ENCODE measurements at places on chromosomes 11 and 22.

- no peak for DNase-seq
These were observed 707 bp upstream of the FTH1 start for GRCh38 chr11:61967924-61968757.

GRCh38 chr22:37802310-37803194, 5.2 kb upstream of the GCAT start:
- DNase-seq = no peak

GRCh38 chr22:36289406-36289870, 36.5 kb downstream of the APOL1 start:
- DNase-seq = no peak

DNA sequence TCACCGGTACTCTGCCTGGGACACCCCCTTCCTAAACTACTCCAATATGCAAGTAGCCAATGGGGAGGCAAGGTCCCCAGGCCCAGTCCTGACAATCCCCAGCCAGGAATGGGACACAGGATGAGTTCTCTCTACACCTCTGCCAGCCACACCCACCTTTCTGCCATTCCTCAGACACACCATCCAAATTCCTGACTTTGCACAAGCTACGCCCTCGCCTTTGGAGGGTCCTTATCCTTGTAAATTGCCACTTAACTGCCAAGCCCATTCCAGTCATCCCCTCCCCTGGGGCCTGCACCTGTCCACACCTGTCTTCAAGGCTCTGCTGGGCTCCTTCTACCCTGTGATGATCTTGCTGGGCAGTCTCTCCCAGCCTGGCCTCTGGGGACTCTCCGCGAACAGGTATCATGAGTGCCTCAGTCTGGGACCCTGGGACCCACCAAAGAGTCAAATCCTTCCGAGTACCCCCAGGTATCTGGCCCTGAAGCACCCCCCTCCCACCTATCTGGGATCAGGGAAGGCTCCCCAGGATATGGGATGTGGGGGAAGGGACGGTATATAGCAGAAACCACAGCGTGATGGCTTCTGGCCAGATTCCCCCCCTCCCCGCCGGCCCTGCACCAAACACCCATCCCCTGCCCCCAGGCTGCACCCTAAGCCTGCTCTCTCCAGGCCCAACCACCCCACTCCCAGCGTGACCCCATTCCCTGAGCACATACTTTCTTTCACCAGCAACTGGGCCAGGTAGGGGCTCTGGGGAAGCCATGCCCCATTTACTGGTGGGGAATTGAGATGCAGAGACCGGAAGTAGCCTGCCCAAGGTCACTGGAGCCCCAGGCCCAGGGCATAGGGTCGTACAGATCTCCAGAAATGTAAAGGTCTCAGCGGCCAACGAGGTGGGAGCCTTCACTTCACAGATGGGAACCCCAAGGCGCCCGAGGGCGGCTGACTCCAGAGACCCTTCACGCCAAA, 806 bp downstream of the ARAP1 start:
- no peak for DNase-seq

GRCh38 chr11:19435306-19435989, 194.7 kb upstream of the E2F8 start:
- DNase-seq = no peak

GRCh38 chr11:26286472-26287066, 45.4 kb upstream of the ANO3 start:
- no peak for DNase-seq

DNA sequence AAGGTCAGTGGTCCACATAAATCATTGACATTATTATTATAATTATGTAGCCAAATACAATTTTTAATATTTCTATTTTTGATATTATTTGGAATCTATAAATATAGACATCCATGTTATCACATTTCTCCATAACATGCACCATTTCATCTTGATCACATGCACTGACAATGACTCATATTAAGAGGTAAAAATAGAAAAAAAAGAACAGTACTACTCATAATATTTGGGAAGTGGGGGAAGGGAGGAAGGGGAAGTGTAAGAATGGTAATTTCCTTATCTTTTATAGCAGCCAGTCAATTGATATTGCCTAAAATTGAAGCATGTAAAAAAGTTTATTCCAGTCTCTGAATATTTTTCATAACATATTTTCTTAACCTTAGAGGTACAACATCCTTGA, 72.3 kb downstream of the ADM start:
- no peak for DNase-seq

- no peak for DNase-seq
These were observed 31.5 kb downstream of the C22orf31 start for GRCh38 chr22:29030016-29030617.

- no peak for DNase-seq
These were observed 45.5 kb downstream of the PACSIN2 start for GRCh38 chr22:42969348-42969975.

DNA sequence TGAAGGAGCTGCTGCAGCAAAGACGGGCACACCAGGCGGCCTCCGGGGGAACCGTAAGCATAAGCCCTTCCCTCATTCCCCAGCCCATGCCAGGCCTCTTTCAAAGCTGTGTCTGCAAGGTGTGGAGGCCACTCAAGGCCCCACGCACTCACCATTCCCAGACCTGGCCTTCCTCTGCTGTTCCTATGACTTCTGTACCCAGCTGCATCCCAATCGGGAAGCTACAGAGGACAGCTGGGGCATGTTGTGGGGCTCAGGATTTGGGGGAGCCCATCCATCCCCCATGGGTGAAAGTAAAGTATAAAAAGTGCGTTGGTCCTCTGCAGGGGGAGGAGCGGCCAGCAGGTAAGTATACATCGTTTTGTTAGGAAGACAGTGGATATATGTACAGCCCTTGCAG, 2.2 kb downstream of the POU2AF3 start:
- DNase-seq = no peak

DNA sequence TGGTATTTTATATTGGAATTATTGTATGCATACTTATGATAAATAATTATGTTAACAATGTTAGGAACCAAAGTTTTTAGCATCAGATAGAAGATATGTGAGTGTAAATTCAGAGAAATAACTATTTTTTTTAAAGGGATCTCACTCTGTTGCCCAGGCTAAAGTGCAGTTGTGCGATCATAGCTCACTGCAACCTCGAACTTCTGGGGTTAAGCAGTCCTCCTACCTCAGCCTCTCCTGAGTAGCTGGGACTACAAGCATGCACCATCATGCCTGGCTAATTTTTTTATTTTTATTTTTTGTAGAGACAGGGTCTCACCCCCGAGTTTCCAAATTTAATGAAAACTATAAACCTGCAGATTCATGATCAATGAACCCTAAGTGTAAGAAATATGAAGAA, 33.6 kb upstream of the RCE1 start:
- DNase-seq = no peak

GRCh38 chr22:34639911-34640310, 426.0 kb upstream of the ISX start:
- DNase-seq = no peak

DNA sequence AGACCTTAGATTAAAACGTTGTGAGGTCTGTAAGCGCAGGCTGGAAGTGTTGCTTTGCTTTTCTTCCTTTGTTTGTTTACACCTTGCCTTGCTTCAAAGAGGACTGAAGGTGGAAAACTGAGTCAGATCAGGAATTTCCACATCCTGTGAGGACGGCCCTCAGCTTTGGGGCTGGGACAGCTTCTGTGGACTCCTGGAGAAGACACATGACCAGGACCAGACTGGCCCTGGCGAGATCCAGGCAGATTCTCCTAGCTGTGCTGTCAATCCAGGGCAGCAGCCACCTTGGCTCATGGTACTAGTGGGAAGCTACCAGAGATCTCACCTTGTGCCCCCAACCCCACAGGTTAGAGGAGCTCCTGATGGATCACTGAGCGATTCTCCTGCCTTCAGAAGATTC, 1461.9 kb downstream of the TBC1D22A start:
- no peak for DNase-seq

DNA sequence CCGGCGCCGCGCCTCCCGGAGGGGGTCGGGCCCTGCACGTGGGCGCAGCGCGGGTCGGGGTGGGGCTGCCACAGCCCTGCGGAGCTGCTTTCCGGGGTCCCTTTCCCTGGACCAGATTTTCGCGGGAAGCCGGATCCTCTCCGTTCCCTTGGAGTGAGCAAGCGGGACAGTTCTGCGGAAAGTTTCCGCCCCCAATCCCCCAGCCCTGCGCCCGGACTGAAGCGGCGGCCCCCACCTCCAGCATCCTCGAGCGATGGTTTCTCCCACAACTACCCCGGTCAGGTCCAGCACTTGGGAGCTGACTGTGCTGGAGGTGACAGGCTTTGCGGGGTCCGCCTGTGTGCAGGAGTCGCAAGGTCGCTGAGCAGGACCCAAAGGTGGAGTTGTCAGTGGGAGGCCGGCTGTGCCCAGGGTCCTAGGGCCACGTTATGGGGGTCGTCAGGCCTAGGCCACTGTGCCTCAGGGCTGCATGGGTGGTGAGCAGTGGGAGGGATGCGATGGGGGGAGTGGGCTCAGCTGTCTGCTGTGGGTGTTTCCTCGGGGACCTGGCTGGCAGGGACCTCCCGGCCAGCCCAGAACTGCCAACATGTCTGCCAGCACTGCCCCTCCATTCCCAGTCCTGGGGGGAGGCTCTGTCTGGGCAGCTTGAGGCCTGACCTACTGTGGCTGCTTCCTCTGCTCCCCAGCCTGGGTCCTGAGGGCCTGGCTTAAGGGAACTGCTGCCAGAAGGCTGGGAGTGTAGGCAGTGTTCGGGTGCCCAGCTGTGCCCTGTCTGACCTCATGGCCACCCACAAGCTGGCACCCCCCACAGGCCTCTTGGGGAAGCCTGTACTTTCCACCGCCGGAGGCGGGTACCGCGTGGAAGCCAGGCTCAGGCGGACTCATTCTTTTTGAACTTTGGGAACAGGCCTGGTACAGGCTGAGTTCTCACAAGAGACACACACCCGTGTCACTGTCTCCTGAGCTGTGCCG, 726 bp downstream of the ST3GAL4 start:
- DNase-seq = no peak

DNA sequence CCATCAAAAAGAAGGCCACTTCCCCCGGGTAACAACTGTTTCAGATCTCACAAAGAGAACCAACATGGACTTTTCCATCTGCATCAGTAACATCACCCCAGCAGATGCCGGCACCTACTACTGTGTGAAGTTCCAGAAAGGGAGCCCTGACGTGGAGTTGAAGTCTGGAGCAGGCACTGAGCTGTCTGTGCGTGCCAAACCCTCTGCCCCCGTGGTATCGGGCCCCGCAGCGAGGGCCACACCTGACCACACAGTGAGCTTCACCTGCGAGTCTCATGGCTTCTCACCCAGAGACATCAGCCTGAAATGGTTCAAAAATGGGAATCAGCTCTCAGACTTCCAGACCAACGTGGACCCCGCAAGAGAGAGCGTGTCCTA, 3.7 kb downstream of the SEC14L6 start:
- DNase-seq = no peak

DNA sequence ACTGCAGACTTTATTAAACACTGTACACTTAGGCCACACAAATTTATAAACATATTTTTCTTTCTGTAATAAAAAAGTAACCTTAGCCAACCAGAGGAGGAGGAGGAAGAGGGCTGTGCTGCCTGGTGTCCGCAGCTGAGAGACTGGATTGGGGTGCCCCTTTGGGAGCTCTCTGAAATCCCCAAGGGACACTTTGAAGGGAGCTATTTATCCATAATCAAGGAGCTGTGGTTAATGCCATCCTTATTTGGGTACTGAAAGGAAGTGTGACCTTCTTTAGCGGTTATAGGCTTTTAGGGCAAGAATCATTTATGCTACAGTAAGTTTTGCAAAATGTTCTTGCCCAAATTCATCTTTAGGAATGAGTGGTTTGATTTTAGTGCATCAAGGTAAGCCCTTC, 125.8 kb downstream of the RASSF10 start:
- no peak for DNase-seq

DNA sequence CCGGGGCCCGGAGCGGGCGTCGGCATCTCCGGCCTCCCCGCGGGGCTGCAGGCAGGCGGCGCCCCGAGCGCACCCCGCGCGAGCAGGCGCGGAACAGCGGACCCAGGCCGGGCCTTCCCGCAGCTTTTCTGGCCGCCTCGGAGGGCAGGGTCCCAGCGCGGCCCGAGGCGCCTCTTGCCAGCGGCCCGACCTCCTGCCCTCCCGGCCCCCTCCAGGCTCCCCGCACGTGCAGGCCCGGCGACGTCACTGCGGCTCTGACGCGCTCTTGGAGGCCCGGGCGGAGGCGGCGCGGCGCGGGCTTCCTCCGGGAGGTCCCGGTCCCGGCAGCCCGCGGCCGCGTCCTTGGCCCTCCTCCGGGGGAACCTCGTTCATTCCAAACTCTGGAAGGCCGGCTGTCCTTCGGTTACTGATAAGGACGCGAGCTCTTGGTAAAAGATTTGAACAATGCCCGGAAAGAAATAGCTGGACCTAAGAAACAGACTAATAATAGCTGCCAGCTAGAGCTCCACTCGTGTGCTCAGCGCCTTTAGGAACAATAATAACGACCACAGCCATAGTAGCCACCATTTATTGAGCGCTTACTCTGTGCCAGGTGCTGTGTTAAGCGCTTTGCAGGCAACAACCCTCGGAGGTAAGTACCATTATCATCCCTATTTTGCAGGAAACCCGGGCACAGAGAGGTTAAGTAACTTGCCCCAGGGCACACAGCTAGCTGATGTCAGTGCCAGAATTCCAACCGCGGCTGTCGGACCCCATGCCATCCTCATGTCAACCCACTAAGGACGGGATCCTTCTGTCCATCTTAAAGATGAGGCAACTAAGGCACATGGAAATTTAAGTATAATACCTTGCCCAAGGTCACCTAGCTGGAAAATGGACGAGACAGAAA, 39.1 kb upstream of the CREB3L1 start:
- DNase-seq = peak; percentile 20

GRCh38 chr11:108727665-108728064, 62.8 kb downstream of the DDX10 start:
- no peak for DNase-seq
